ENCODE measurements at places on chromosomes 7 and 10. TPM values are rescaled to one million over a fixed set of nuclear protein-coding genes. Genes with fewer than 3 reads are reported as not detected.

GRCh38 chr10:1033601-1034000 lies 7.9 kb upstream of the IDI2 start:
- no peak for DNase-seq

DNA sequence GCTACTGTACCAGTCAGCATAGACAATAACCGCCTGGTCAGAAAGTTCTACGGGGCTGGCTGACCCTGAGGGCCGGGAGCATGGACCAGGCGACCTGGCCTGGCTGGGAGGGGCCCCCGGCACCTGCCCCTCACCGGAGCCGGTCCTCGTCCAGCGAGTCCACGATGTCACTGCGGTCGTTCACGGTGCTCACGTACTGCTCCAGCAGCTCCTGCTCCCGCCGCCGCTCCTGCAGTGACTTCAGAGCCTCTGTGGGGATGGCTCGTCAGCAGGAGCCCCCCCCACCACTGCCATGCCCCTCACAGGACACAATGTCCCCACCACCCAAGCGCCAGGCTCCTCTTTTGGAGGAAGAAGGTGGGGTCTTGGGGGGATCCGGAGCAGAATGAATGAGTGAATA lies 22.7 kb downstream of the MICALL2 start:
- no peak for DNase-seq

GRCh38 chr10:118106426-118106825 lies 59.7 kb upstream of the RAB11FIP2 start:
- no peak for DNase-seq

- no peak for DNase-seq
These were observed 37.0 kb downstream of the WNT2 start for GRCh38 chr7:117285826-117286225.

Gene TDRD1
- total RNA-seq: under 0.01 TPM

Gene GRM8
- not detected for total RNA-seq

Gene PRTFDC1
- total RNA-seq: 17.2 TPM
